ENCODE measurements at places on chromosomes 12 and 14. TPM values are rescaled to one million over a fixed set of nuclear protein-coding genes. Genes with fewer than 3 reads are reported as not detected.

DNA sequence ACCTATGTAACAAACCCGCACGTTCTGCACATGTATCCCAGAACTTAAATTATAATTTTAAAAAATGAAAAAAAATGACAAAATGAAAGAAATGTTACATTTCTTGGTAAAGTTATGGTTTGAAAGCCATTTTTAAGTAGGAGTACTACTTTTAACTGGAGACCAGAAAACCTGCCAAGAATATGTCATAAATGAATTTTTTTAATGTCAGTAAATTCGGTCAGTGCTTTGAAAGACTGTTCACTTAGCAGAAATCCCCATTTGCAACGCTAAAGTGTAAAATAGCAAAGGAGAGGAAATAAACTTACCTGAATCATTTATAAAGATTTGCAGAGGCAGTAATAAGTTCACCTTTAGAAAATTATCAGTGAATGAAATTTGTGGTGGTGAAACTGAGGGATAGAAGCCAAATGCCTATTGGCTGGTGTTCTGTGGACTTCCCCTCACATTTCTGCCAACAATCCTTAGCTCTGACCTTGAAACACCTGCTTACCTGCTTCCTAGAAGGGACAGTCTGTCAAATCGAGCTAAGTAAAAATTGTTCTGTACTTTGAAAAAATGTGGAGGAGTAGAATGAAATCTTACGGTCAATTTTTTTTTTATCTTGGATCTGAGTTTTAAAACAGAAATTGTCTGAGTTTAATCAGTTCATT is 714.2 kb downstream of the SLC6A15 start:
- no peak for DNase-seq

DNA sequence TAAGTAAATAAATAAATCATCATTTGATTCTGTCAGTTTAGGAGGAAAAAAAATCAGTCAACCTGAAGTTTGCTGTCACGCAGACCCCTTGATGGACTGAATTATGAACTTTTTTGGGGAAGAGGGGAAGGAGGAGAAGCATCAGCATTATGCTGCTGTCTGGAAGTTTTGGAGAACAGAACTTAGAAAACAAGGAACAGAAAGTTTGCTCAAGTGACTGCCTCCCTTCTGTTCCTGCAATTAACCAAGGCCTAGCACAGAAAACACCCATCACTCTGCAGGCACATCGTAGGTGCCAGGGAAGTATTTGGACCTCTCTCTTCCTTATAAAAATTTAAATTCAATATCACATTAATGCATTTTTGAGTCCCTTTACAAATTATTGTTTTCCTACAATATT is 283.8 kb downstream of the VRK1 start:
- no peak for DNase-seq

DNA sequence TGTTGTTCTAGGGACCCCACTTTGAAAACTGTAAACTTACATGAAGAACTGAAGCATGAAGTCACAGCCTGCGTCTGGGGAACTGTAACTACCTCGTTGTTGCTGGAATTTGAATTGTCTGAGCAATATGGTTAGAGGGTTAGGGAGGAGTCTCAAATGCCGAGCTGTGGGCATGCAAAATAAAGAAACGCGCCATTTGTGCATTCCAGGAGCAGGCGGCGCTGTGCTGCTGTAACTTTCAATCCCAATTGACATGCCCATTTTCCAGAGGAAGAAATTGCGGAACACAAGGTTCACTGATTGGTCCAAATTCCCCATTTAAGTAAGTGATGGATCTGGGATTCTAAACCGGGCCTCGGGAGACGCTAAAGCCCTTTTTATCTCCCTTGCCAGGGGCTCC is 61.3 kb downstream of the ZNF664 start:
- DNase-seq: no peak

DNA sequence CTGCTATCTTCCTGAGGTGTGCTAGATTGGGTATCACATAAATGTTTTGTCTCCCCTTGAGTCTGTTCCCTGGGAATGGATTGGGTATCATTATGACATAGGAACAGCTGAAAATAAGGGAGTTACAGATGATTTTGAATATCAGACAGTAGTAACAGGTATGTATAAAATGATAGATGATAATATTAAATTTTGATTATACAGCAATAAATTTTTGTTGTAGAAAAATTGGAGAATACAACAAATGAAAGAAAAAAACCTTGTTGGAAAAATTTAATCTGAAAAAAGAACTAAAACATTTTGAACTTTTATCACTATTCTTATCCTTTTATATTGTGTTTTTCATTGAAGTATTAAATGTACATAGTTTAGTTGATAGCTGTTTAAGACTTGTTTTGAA is 43.2 kb downstream of the FBXO34 start:
- no peak for DNase-seq

DNA sequence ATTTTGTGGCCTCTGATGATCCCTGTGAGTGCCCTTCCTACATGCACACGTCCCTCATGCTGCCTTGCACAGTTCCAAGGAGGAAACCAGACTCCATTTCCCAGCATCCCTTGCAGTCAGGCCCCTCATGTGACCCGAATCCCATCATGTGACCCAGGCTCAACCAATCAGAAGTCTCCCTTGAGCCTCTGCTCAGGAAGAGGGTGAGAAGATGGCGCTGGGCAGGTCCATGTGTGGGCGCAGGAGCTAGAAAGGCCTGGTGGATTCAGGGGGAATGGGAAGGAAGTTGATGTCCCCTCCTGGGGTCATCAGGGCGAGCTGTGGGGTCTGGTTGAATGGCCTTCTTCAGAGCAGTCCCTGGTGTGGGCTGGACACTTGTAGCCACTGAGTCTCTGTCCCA is 240.5 kb downstream of the ADGRD1 start:
- DNase-seq: no peak

GRCh38 chr14:104843442-104844305 is 21.4 kb upstream of the CEP170B start:
- peak; percentile 15 for DNase-seq

SLC22A17 gene
- 8.0 TPM for total RNA-seq

C3AR1 gene
- 2.1 TPM for total RNA-seq

SLC25A47 gene
- not detected for total RNA-seq

HOXC11 gene
- total RNA-seq: not detected

All from left colon (tissue), 2 donors.